ENCODE measurements at places on chromosomes 6 and 20.

DNA sequence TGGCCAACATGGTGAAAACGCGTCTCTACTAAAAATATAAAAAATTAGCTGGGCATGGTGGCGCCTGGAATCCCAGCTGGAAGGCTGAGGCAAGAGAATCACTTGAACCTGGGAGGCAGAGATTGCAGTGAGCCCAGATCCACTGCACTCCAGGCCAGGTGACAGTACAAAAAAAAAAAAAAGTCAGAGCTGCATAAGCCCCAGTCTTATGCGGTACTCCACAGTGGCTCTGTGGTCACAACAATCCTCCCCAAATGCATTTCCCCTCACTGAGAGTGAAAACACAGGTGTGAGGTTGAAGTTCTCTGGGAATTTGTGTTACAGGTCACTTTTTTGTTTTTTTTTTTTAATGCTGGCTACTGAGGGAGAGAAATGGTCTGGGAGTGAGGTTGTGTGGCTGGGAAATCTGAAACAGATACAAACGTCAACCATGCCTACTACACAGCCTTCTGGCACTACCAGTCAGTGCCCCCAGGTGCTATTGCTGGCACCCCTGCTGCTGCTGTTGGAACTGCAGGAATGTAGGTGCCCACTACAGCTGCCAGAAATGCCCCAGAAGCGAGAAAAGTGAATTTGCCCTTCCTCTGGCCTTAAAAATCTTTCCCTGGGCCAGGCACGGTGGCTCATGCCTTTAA is 5.7 kb downstream of the MRPS26 start:
- peak; percentile 20 for DNase-seq

- DNase-seq: no peak
Observed at GRCh38 chr6:160798625-160799024, 96.6 kb downstream of the PLG start.

DNA sequence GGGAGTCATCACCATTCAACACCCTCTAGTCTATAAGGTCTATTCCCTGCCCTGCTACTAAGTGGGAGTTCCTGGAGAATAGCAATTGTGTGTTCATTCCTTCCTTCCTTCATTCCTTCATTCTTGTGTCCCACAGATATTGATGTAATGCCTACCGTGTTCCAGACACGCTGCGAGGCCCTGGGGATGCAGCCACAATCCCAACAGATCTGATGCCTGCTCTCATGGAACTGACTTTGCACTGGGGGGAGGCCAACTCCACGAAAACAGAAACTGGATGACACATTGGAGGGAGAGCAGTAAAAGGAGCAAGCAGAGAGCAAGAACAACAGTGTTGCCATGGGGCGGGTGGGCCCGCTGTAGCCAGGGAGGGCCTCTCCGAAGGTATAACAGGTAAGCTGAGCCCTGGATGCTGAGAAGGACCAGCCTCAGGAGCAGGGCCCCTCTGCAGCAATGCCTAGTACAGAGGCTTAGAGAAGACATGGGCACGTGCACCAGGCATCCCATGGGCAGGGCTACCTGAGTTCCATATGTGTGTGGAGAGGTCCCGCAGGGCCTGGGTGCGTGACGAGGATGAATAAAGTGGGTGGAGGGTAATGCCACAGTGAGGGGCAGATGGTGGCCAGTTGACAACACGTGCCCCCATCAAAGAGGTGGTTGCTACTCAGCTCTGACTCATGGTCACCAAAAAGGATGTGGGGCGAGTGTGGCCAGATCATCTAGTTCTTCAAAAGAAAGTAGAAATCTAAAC is 173.9 kb downstream of the NFATC2 start:
- DNase-seq: no peak

DNA sequence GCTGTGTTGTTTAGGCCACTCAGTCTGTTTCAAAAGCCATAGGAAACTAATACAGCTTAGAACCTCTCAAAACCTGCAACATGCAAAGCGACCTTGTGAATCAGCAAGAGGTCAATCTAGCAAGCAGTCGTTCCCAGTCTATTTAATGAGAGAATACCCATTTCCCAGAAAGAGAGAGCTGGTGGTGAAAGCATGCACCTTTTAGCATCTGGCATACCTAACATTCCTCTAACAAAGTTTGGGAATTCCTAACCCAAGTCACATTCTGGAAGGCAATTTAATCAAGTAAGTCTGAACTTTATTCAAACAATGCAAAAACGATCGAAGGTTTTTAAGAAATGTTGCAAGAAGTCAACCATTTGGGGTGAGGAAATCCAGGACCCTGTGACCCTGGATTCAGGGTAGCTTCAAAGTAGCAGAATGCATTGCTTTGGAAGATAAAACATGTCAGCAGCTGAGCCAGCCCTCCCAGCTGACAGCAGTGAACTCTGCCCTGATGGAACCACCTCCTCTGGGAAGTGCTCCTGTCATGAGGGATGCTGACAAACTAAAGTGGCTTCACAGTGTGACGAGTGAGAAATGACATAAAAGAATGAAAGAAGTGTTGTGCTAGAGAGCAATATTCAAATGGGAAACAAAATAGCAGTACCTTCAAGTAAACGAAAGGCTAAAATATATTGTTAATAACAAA is 104.8 kb downstream of the GMDS start:
- no peak for DNase-seq

DNA sequence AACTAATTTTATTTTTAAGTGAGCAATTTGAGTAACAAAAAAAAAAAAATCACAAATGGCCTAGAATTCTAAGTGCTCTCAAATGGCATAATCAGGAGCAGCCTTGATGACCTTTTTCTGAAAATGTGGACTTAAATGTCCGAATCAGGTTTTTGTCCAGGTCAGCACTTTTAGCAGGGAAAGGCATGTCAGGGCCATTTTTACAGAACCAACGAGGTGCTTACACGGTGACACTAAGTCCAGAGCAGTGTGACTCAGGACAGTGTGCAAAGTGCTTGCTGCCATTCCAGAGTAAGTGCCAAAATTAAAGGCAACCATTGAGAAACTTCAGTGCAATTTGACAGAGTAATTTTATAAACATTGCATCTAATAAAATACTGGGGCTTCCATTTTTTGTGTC is 127.8 kb downstream of the KIF16B start:
- DNase-seq: no peak

GRCh38 chr6:98416027-98416426 is 418.3 kb upstream of the POU3F2 start:
- no peak for DNase-seq

- DNase-seq: no peak
Observed at GRCh38 chr6:165987483-165988301, 180.0 kb downstream of the TBXT start.

DNA sequence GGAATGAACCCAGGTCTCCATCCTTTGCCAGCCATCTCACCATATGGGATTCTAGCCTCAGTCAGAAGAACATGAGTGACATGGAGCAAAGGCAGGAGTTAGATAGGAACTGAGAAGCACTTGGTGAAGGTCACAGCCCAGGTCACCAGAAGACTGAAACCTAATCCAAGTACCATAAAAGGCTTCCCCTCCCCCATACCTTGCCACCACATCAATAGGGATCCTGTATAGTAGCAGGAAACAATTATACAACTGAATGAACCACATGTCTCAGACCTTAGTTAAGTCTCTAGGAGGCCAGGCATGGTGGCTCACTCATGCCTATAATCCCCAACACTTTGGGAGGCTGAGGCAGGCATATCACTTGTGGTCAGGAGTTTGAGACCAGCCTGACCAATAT is 49.6 kb downstream of the KIZ start:
- no peak for DNase-seq

- no peak for DNase-seq
Observed at GRCh38 chr6:123638865-123639264, 2.1 kb upstream of the TRDN start.

DNA sequence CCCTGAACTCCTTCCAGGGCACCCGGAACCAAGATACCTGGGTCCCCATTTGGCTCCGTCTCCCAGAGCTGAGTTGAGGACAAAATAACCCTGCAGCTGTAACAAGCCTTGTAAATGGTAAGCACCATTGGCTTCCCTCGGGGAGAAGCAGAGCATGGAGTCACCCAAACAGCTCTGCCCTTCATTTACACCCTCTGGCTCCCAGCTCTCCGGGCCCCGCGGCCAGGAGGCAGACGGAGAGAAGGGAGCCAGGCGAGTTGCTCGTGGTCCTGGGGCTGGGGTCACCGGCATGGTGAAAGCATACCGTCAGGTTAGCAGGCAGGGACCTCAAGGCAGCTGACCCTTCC is 2.1 kb downstream of the TFEB start:
- DNase-seq: no peak

GRCh38 chr6:122953766-122954165 is 42.3 kb upstream of the CLVS2 start:
- DNase-seq: no peak

GRCh38 chr6:78324213-78324612 is 543.1 kb upstream of the IRAK1BP1 start:
- no peak for DNase-seq

DNA sequence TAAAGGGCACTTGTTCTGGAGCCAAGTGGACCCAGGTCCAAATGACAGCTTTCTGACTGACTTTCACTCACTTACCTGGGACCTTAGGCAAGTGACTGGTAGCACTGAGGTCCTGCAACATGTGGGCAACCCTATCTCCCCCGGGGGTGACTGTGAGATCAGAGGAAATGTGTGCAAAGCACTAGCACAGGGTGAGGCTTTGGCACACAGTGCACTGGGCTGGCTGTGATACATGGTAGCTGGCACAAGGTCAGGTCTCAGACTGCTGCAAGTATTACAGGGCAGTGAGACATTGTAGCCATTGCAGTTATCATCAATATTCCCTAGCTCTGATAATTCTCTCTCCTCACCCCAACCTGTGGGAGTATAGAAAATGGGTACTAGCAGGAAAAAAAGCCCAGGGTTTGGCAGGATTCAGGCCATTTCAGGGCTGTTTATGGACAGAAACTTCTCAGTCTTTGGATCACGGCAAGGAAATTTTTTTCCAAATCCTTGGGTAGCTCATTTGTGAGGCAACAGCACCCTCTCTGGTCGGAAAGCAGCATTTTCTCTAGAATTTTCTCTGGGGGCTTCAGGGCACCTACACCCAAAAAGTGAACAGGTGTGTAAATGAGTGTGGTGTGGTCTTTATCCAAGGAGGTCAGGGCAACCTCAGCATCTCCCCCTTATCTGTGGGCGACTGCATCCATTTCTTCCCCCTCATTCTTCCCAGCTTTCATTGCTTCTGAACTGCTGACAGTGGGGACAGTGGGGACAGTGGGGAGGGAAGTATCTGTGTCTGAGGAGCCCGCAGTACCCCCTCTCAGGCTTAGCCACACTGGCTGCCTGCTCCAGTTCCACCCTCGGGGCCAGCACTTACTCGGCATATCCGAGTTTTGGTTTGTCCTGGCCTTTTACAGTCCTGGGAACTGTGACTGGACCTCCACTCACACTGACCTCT is 148.7 kb upstream of the PHACTR3 start:
- DNase-seq: peak; percentile 19

GRCh38 chr20:46903256-46903655 is 8.6 kb downstream of the EYA2 start:
- no peak for DNase-seq

DNA sequence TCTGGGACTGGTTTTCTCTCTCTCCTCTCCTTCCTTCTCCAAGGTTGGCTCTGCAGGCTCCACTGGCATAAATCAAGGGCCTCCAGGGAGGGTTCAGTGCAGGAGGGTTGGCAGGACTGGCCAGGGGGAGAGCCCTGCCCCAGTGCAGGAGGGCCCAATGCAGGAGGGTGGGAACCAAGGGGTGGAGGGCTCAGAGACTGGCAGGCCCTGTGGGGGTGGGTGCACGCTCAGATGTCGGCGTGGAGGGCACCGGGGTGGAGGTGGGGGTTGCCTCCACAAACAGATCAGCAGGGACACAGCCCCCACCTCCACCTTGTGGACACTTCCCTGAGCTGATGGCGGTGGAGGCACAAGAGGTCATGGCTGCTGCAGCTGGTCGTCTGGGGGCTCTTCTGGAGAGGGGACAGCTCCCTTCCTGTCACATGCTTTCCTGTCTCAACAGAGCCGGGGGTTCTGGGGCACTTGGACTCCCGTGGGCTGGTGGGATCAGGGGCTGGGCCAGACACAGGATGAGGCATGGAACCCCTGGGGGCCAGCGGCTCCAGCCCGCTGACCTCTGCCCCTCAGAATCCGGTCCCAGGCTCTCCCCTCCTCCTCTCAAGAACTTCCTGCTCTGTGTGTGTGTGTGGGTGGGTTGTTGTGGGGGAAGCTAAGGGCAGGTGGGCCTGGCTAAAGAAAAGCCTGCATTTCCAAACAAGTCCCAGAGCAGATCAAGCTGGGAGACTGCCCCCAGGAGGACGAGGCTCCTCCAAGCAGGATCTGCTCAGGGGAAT is 2.7 kb upstream of the ABHD16B start:
- DNase-seq: peak; percentile 52

Data from Kasumi-1 (cell line).